Activated T-cell treated with anti-CD3 and anti-CD28 coated beads, Interleukin-2, amount 50 U/mL, for 48 hours (primary cell): ENCODE measurements at places on chromosomes 11 and 22.
A peak's percentile ranks its signal among the peaks of the same experiment; 100 is the strongest.

DNA sequence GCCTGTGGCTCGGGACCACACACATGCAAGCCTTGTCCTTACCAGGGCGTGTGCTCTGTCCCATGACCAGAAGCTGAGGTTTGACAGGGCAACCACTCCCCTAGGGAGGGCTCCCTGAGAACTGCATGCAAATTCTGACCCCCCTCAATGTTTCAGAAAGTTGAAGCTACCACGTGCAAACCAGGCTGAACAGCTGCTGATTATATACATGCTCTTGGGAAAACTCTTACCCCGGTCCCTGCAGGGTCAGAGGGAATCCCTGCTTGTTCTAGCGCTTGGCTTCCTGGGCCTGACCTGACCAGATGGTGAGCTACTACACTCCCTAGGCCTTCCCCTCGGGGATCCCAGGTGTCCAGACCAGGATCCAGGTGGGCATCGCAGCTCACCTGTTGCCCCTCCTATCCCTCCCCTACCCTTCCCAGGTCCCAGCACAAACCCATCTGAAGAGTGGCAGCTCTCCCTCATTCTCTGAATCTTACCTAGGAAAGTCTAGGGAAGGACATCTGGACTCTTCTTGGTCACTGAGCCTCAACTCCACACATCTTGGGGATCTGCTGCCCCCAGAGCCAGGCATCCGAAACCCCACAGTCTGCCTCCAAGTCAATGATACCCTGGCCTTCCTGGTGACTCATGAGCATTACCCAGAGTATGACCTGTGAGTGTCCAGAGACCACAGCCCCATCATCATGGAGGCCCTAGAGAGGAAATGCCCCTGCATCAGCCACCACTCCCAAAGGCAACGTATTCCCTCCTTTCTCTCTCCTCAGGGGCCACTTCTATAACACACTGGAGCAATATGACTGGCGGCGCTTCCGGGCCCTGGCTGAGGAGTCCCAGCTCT lies 61.5 kb downstream of the BTG4 start:
- DNase-seq = no peak

- peak; percentile 61 for DNase-seq
These were observed 2.4 kb downstream of the LTBP3 start for GRCh38 chr11:65555693-65556231.

DNA sequence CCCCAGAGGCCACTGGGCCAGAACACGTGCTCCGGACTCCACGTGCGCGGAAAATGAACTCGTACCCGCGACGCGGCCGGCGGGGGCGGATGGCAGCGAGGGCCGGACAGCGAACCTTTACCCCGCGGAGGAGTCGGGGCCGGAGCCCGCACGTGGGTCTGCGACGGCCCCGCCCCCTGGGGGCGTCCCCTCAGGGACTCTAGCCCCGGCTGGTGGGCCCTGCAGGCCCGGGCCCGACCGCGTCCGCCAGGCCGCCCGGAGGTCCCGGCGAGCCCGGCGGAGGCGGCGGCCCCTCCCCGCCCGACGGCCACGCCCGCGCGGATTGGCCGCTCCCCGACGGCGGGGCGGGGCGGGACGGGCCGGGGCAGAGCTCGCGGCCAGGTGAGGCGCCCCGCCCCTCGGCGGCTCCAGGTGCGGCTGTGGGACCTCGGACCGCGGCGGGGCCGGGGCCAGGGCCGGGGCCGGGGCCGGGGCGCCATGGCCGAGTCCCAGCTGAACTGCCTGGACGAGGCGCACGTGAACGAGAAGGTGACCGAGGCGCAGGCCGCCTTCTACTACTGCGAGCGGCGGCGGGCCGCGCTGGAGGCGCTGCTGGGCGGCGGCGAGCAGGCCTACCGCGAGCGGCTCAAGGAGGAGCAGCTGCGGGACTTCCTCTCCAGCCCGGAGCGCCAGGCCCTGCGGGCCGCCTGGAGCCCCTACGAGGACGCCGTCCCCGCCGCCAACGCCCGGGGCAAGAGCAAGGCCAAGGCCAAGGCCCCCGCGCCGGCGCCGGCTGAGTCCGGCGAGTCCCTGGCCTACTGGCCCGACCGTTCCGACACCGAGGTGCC lies at the start of gene FAM83F:
FAM83F (plus strand) TSS at position 389 of the 827 bp plus-strand sequence; CDS start at position 478, 89 bp downstream.
- peak; percentile 58 for DNase-seq

- peak; percentile 45 for DNase-seq
These were observed 10.7 kb downstream of the KRTAP5-5 start for GRCh38 chr11:1640076-1640946.

DNA sequence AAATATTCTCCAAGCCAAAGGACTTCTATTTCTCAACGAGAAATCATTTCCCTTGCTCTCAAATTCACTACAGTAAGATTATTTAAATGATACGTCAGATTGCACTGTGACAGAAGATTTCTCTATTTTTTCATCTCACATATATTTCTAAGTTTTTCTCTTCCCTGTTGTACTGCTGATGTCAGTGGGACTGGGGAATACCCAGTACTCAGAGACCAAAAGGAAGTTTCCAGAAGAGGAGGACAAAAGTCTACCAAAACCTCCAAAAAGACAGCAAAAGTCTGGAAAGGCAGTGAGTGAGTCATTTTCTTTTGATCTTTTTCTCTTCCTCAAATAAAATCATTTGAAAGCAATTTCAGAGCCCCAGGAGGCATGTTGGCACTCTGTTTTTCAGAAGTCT lies 149.8 kb upstream of the PITPNB start:
- no peak for DNase-seq

DNA sequence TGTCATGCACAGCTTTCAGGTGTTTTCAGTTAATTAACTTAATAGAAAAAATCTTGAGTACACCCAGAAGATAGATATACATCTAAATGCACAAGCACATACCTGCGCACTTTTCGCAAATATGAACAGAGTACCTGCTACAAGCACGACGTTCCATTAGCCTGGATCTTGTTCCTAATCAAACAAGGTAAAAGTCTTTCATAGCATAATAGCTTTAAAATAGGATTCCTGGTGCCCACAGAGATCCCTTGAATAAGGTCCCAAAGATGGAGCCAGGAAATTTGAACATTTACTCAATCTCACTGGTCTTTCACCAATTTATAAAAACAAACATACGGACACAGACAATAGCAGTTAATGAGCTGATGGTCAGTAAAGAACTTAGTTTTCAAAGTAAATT lies 689.8 kb upstream of the CHORDC1 start:
- DNase-seq = no peak

GRCh38 chr11:86621854-86622253 lies 50.6 kb downstream of the ME3 start:
- DNase-seq = no peak

DNA sequence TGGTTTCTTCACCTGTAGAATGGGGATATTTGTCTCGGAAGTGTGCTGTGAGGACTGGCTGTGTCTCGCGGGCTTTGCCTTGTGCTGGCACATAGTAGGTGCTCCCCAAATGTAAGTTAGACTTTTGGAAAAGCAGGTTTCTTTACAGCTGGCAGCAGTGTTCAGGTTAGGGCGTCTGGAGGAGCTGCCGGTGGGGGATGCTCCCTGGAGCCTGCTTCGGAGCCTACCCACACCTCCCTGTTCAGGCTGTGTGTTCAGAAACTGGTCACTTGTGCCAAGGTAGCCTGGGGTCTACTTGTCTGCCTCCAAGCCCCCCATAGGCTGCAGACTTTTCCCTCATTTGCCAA lies 60.0 kb downstream of the OTOG start:
- DNase-seq = no peak

DNA sequence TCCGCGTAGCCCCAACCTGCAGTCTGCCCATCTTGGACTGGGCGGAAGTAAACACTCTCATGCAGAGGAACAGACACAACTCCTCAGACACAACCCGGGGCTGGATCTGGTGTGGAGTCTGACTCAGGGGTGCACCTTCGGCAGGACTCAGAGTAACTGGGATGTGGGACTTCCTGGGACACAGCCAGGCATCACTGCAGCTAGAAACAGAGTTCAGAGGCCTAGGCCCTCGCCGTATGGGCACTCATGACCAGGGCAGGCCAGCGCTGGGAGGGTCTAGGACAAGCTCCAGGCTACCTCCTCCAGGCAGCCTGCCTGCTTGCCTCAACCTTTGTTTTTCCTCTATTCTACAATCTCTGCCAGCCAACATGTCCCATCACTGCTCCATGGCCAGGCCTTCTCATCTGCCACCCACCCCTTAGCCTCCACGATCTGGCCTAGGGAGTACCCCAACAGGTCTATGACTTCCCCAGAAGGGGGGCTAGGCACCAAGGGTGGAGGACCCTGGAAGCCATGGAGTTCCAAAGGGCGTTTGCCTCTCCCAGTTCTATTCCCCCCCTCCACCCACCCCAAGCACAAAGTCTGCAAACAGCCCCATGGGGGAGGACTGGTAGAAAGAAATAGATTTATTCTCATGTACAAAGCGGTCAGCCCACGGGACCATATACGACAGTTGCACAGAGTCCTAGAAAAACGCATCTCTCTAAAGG lies 98.5 kb downstream of the PDE2A start:
- DNase-seq = peak; percentile 7

DNA sequence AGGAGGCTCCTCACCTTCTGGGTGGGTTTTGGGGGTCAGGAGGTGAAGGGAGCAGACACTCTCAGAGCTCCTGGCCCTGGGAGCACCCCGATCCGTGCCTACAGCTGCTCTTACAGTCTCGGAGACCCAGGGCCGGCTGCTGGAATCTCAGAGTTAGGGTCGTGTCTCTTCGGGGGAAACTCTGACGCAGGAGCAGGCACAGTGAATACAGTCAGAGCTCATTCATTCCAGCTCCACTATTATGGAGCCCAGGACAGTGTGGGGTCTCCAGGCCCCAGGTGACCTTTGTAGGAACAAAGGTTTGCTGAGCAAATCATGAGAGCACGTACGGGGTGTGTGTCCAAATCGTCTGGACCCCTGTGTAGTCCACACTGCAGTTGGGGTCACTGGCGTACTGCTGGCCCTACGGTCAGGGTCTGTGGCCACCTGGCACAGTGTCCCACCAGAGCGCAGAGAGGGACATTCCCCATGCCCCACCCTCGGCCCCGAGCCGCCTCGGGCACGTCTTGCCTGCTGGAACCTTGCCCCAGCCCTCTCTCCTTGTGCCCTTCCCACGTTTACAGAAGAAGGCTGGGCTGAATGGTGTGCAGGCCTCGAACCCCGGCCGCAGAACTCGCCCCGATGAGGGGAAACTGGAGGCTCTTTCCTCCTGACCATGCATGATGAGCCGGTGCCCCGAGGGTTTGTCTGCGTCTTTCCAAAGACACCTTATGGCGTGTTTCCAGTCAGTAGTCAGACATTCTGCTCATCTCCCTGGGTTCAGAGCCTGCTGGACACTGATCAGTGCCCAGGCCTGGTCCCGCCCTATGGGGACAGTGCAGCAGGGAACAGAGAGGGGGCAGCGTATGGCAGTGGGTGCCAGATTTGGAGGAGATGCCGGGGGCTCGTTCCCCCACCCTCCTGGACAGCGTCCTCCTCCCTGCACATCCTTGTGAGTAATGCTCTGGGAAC lies 1166.6 kb downstream of the BRD1 start:
- DNase-seq = no peak

DNA sequence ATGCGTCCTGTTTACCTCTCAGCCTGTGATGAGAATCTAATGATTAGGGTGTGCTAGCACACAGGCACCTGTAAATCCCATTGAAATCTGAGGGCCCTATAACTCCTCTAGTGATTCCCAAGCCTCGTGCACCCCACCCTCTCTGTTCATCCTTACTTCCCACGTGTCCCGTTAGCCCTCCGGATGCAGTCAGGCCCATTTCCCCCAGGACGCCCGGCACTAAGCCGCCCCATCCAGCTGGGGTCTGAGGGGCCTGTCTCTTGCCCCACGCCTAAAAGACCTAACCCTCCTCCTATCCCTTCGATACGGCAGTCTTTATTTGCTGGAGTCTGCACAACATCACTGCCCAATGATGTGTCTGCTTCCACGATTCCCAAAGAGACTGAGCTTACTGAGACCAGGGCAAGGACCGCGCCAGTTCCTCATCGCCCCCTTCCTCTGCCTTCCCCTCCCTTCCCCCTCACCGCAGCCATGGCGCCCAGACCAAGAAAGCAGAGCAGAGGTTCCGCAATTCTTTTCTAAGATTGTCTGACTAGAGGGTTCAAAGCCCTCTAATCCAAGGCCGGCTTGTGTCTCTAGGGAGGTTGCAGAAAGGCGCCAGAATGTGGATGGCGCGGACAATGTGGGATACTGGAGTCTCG lies 1.1 kb upstream of the FADS2 start:
- DNase-seq = no peak

DNA sequence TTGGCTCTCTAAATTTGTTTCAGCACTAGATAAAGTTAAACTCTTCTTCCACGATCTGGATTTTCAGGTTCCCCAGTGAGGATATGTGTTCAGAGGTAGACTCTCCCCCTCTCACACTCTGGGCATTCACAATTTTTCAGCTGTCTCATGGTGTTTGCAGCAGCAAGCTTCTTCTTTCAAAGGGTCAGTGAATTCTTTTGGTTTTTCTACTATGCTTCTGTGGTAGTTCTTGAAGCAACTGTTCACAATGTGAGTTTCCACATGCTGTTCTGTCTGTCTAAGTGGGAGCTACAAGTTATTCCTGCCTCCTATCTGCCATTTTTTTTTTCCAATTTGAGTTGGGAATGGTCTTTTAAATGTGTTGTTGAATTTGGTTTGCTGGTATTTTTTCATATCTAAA lies 25.4 kb downstream of the CNTF start:
- DNase-seq = no peak

DNA sequence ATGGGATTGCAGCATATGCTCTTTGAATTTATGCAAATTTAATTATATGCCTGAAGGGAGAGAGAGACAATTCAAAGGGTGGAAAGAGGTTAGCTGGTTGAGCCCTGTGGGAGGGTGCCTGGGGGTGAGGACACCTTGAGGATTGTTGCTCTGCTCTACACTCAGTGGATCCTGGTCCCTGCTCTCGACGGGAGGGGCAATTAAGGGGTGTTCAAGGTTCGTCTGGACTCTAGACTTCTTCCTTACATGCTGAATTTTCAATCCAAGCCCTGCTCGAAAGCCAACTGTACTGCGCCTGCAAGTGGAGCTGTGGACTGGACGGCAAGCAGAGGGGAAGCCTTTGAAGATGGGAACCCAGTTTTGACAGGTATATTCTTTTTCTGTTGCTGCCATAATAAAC lies 15.5 kb upstream of the OR5M11 start:
- no peak for DNase-seq

GRCh38 chr11:10205928-10206327 lies 88.1 kb downstream of the SBF2 start:
- DNase-seq = no peak

DNA sequence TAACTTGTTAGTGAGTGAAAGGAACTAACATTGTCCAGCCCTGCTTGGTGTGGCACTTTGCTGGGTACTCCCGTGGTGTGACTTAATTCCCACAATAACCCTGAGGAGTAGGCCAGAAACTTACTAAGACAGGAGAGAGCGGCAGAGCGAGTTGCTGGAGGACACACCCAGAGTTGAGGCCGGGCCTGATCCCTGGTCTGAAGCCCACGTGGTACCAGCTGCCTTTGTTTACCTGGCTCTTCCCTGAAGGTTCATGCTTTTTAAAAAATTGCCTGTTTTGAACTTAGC lies 594 bp downstream of the MPST start:
- DNase-seq = no peak
